ENCODE measurements at places on chromosomes 11 and 22. TPM values are rescaled to one million over a fixed set of nuclear protein-coding genes. Genes with fewer than 3 reads are reported as not detected.

- DNase-seq, result no peak
These were observed 44.0 kb downstream of the MPPED1 start for GRCh38 chr22:43455846-43456245.

- no peak for DNase-seq
These were observed 81.5 kb upstream of the CLDN5 start for GRCh38 chr22:19605508-19606331.

- DNase-seq, result no peak
These were observed 48.3 kb downstream of the FAM83F start for GRCh38 chr22:40043081-40043480.

- no peak for DNase-seq
These were observed 50.7 kb downstream of the MYEOV start for GRCh38 chr11:69344570-69345145.

DNA sequence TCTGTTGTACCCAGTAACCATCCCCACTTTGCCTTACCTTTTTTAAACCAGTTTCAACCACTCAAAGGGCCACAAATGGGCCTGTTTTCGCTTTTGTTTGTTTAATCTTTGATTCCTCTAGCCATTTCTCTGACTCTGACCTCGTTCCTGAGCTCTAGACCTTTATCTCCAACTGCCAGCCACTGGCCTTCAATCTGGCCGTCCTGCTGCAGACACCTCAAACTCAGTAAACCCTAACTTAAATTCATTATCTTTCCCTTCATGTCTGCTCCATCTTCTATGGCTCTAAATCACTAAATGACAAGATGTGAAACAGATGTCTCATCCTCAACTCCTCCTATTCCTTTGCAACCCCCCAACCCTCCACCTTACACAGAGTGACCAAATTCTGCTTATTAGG lies 1.3 kb upstream of the GDPD4 start:
- DNase-seq, result no peak

DNA sequence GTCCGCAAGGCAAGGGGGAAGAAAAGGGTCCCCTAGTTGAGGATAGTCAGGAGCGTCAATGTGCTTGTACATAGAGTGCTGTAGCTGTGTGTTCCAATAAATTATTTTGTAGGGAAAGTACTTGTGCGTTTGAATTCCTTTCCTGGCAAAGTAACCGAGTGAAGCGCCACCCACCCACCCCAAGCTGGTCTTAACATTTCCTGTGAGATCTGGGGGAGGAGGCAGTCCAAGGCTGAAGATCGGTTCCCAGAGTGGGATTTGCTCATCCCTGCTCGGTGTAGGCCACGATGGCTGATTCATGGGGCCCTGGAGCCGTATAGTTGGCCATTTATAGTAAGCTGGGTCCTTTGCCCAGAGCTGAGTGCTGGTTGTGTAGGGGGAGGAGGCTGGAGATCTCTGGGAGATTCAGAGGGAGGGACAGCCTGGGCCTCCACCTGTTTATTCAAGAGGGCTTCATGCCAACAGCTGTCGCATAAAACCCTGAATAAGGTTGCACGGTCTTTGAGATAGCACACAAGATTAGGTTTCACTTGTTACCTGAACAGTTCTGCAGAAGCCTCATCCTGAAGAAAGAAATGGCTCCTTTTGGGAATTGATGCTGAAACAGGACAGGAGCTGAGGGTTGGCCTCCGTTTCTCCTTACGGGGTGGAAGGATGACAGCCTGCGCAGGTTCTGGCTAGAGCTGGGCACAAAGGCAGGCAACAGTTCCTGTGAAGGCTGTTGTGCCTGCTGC lies 2.4 kb downstream of the ATF4 start:
- no peak for DNase-seq

The APOA1 gene
- total RNA-seq, result 0.99 TPM

Data from left cardiac atrium (tissue), 4 donors.